ENCODE measurements at places on chromosomes 2 and 18.

- DNase-seq = no peak
These were observed 149.8 kb downstream of the TSN start for GRCh38 chr2:121905201-121905600.

GRCh38 chr2:43163584-43164270 lies 62.7 kb downstream of the ZFP36L2 start:
- DNase-seq = no peak

GRCh38 chr2:221437056-221437455 lies 135.0 kb downstream of the EPHA4 start:
- no peak for DNase-seq

DNA sequence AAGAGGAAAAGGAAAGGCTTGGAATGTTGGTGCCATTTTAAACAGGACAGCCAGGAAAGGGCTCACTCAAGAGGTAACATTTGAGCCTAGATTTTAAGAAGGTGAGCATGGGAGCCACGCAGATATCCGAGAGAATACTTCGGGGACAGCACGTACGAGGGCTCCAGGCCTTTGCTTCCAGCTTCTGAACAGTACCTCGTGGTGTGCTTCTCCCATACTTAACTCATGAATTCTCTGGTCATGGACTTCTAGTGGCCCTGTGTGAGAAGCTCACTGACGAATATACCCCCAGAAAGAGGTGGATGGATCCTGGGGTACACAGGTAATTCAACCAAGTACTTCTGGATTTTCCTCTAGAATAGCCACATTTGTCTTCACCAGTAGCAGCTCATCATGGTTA lies 2.7 kb upstream of the VIT start:
- no peak for DNase-seq

GRCh38 chr2:273333-273732 lies 8.6 kb downstream of the ACP1 start:
- no peak for DNase-seq

DNA sequence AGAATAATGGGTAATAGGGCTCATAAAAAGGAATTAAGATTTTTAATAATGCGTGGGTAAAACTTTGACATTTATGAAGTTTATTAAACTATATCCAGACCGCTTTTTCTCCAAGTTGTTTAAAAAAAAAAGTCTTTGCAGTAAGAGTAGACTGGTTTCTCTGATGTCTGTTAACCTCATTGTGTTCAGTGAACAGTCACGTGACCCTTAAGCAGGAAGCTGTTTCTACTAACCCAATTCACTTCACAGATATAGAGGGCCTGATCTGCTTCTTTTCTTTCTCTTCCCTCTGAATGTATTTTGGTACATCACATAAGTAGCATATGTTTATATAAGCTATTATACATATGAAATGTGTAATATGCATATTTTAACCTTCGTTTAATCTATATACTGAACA lies 1011.3 kb upstream of the CELF4 start:
- no peak for DNase-seq

DNA sequence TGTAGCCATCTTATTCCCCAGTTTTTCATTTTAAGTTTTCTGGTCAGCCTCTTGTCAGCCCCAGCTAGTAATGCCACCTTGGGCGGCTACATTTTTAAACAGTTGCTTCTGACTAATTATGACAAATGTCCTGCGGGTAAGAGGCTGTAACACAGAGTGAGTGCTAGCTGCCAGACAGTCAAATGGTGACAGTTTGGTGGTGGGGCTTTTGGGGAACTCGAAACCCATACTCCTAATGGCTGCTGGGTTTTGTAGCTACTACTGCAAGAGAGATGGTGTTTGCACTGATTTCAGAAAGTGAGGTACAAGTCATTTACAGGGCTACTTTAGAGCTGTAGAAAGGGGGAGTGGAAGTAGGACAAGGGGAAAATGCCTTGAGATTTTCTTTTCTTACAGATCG lies 48.2 kb downstream of the ZCCHC2 start:
- DNase-seq = no peak

- DNase-seq = no peak
These were observed 97.5 kb downstream of the ATP9B start for GRCh38 chr18:79166702-79167101.

Data from stimulated activated CD8-positive, alpha-beta memory T cell treated with anti-CD3 and anti-CD28 coated beads, Interleukin-2, amount 100 ng/mL, for 1 hour (primary cell).